BE2C (cell line): ENCODE measurements at places on chromosomes 5 and 9.
A peak's percentile ranks its signal among the peaks of the same experiment; 100 is the strongest.

DNA sequence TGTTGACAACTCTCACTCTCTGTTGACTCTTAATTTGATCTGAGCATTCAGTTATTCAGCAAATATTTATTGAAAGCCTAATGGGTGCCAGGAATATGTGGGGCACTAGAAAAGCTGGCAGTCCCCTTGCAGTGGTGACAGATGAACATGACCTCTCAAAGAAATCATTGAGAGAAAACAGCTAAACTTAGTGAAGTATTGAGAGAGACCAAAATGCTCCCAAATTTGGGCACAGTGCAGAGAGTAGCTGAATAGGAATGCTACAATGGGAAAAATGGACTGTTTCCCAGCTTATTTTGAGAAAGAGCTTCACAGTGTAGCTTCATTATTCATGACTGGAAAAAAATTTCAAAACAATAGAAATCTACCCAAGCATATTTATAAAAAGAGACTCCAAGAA lies 257.9 kb downstream of the SGCD start:
- DNase-seq = no peak

DNA sequence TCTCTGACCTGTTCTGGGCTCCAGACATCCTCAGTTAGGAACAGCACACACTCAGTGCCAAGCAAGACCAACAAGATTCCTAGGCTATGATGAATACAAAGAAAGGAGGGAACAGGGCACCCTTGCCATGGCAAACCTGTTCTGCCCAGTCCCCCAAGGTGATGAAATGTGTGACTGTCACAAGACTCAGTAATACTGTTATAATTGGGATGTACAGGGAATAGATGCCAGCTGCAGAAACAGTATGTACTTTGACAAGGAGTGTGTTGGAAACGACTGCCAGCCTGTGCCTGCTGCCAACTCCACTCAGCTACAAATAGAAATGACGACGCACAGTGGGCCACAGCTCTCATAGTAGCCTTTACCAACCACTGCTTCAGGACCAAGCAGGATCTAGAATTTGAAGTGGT lies 453.0 kb downstream of the EFNA5 start:
- no peak for DNase-seq

- DNase-seq = no peak
Measured at GRCh38 chr9:97501972-97502221, 431 bp downstream of the TMOD1 start.

- no peak for DNase-seq
Measured at GRCh38 chr5:69158039-69158438, 8.9 kb upstream of the CCNB1 start.

DNA sequence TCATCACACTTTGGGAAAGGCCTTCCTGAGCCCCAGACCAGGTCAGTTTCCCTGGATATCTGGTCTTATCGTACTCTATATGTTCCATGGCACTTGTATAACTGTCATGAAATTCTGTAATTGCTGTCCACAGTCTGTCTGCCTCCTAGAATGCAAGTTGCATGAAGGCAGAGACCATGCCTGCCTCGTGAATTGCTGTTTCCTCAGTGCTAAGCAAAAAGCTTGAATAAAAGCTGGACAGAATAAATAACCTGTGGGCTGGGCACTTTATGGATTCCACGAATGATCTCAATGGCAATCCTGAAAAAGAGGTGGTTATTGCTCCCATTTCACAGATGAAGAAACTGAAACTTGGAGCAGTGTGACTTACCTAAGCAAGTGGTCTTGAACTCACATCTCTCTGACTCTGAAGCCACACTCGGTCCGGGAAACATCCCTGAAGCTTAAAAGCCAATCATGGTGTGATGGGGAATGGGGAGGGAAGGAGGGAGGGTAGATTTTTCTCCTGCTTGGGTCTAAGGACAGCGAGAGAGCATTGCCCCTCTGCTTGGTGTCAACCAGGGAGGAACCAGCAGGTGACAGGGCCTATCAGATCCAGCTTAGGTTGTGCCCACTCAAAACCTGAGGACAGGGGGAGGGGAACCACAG lies 13.2 kb upstream of the LHX2 start:
- no peak for DNase-seq

DNA sequence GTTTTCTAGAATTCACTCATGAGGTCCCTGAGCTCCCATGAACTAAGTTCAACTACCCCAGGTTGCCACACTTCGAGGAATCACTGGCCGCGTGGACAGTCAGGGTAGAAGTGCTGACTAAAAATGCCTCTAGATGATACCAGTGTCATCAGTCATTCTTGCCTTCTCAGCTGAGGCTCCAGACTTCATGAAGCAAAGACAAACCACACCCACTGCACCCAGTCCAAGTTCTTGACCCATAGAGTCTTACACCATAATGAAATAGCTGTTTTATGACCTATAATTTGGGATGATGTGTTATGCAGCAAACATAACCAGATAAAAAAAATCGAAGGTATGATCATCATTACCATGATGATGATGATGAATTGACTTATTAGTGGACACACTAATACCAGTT lies 632.9 kb upstream of the TLE4 start:
- no peak for DNase-seq

DNA sequence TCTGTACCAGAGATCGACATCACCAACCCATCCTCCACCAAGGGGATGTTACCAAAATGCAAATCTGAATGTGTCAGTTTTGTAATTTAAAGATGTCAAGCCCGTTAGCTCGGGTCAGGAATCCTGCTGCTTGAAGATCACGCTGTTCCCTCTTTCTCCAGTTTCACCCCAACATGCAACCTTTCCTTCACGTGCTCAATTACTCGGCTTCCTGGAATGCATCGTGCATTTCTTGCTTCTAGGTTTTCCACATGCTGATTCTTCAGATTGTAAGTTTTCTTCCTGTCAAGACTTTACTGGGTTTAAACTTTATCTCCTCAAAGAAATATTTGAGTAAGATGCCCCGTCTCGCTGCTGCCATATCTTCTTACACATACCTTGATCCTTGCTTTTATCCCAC lies 209.5 kb upstream of the SNX2 start:
- DNase-seq = no peak

- peak; percentile 80 for DNase-seq
Measured at GRCh38 chr5:123371575-123372179, 51.5 kb downstream of the CEP120 start.

DNA sequence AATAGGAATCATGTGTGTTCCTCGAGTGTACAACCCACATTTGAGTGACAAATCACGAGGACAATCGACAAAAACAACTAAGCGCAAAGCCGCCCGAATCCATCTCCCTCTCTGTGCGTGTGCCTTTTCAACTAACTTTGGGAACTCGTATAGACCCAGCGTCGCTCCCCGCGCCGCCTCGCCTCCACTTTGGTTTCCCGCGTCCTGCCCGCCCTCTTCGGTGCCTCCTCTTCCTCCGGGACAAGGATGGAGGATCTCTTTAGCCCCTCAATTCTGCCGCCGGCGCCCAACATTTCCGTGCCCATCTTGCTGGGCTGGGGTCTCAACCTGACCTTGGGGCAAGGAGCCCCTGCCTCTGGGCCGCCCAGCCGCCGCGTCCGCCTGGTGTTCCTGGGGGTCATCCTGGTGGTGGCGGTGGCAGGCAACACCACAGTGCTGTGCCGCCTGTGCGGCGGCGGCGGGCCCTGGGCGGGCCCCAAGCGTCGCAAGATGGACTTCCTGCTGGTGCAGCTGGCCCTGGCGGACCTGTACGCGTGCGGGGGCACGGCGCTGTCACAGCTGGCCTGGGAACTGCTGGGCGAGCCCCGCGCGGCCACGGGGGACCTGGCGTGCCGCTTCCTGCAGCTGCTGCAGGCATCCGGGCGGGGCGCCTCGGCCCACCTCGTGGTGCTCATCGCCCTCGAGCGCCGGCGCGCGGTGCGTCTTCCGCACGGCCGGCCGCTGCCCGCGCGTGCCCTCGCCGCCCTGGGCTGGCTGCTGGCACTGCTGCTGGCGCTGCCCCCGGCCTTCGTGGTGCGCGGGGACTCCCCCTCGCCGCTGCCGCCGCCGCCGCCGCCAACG lies at the start of gene GPR150:
Gene GPR150 (plus strand): TSS at position 58 of the 840 bp plus-strand sequence. CDS start 189 bp downstream, at position 247.
- peak; percentile 86 for DNase-seq

GRCh38 chr9:131404581-131404980 lies 10.7 kb downstream of the PRRC2B start:
- DNase-seq = no peak

DNA sequence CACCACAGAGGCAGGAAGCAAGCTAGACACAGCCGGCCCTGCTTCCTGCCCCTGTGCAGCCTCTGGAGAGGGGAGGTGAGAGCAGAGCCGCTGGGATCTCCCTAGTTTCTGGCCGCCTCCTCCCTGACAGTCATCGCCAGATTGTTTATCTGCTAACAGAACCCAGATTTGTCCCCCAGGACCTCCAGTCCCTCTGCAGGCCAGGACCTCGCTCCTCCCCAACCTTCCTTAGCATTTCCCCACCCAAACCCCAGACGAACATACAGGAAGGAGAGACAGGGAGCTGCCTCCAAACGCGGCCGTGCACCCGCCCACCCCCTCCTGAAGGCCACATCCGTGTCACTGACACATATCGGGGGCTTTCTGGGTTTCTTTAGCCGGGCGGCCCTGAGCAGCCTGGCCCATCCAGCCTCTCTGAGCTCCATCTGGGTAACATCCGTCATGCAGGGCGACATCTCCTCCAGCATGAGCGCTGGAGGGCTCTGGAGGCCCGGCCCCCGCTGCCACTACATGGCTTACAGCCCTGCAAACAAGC lies 47.5 kb downstream of the DBH start:
- peak; percentile 77 for DNase-seq

DNA sequence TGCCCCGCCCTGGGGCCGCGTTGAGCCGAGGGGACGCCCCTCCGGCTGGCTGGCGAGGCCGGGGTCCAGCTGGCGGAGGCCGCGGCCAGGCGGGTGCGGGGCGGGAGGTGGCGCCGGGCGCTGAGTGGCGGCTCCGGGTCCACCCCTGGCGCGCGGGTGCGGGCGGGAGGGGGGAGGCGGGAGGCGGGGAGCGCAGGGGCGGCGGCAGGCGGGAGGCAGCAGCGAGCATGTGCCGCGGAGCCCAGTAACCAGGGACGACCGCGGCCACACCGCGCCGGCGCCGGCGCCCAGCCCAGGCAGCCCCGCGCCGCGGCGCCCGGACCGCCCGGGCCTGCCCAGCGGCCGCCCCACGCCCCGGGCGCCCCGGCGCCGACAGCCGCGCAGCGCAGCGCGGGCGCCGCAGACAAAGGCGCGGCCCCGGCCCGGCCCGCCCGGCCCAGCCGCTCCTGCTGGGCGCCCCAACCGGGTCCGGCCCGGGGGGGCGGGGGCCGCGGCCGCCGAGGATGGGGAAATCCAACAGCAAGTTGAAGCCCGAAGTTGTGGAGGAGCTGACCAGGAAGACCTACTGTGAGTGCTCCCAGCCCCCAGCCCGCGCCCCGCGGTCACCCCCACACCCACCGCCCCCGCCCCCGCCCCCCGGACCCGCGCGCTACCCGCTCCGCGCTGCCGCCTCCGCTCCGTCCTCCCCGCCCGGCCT lies at the start of gene NCS1:
Gene NCS1 (plus strand): TSS at position 244 of the 697 bp plus-strand sequence. CDS start 260 bp downstream, at position 504.
- DNase-seq = peak; percentile 90

DNA sequence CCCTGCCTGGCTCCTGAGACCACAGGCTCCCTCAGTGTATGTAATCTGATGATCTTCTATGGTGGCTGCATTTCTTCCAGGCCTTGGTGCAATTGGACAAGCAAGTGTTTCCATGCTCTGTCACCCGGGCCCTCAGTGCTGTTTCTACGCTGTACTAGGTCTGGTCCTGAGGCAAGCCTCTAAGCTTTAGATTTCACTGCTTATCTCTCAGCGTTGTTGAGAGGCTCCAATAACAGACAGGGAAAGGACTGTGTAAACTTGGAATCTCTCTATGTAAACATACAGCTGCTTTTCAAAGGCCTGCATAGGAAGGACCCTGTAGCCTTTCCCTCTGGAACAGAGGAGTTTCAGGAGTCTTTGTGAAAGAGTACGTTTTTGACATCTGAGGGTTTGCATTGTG lies 38.6 kb upstream of the NFIB start:
- peak; percentile 45 for DNase-seq

- no peak for DNase-seq
Measured at GRCh38 chr5:14252793-14253192, 109.7 kb downstream of the TRIO start.

DNA sequence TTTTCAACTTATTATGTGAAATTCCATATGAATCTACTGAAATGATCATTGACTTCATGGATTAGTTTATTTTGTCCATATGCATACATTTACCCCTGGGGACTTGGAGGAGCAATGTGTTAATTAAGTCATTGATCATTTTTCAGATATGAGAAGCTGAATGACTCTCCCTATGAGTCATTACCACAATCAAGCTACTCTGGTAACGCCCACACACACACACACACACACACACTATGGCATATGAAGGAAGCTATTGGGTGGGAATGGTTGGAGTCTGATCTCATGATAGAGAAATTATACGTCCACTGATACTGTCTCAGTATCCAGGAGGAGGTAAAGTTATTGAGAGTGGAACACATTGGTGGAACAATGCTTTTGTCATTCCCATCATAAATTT lies 528.9 kb downstream of the AGTPBP1 start:
- no peak for DNase-seq

- DNase-seq = peak; percentile 40
Measured at GRCh38 chr5:157820593-157821252, 38.2 kb downstream of the CLINT1 start.

GRCh38 chr9:1580215-1580614 lies 434.9 kb upstream of the SMARCA2 start:
- DNase-seq = no peak

GRCh38 chr5:59062986-59063683 lies 480.3 kb downstream of the RAB3C start:
- DNase-seq = no peak

GRCh38 chr5:35046774-35047173 lies 975 bp downstream of the AGXT2 start:
- DNase-seq = no peak

DNA sequence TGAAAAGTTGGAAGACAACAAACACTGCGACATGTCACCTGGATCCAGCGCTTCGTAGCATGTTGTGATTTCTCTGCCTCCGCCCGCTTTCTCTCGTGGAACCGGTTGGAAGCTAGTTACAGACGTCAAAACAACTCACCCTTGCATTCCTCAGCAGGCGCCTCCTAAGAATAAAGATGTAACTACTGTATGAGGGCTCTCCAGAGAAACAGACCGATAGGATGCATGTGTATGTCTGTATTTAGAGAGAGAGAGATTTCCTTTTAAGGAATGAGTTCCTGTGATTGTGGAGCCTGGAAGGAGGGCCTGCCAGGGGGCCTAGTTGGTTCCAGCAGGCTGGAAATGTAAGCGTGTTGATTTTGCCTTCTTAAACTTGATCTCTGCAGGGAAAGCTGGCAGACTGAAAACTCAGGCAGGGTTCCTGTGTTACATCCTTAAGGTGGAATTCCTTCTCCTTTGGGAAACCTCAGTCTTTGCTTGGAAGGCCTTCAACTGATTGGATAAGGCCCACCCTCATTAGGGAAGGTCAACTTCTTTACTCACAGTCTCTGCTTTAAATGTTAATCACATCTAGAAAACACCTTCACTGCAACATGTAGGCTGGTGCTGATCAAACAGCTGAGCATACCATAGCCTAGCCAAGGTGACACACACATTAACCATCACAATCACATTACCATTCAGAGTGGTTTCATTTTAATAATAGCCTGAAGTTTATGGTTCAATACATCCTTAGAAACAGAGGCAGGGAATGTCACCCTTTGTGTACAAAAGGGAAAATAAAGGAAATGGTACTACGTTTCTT lies 163.8 kb downstream of the SYK start:
- DNase-seq = no peak

- peak; percentile 57 for DNase-seq
Measured at GRCh38 chr5:149667084-149667828, 62.9 kb upstream of the PPARGC1B start.
